Lung (tissue), 17 donors: ENCODE measurements at places on chromosomes 12 and 14. TPM values are rescaled to one million over a fixed set of nuclear protein-coding genes. Genes with fewer than 3 reads are reported as not detected.

RAD51B gene
- total RNA-seq, result 16.6 TPM

LMO3 gene
- total RNA-seq, result 171 TPM

TEX22 gene
- 0.40 TPM for total RNA-seq

SYT1 gene
- 3.2 TPM for total RNA-seq

ASCL4 gene
- not detected for total RNA-seq

TAS2R10 gene
- 2.1 TPM for total RNA-seq

CHGA gene
- 1.1 TPM for total RNA-seq

DLGAP5 gene
- 0.34 TPM for total RNA-seq

TSHR gene
- total RNA-seq, result 0.31 TPM

DNA sequence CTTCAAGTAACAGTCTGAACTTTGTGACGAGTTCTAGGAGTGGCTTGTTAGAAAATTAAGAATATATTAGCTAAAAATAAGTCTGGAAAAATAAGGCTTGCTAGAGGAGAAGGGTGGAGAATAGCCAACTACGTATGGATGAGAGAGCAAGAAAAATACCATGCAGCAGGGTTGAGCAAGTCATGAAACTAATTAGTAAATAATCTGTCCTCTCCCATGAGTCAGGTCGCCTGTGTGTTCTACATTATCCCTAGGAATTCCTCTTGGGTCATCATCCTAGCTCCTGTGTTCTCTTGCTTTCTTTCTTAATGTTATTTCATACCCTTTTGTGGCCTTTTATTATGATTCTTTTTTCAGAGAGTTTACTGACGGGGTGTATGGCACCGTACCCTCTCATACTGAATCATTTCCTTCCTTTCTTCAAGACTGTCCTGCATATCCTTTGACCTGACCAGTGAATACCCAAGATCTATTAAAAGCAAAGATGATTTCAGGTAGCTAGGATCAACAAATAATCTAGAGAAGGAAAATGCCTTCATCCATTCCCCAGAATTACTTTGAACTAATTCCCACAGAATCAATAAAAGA is 177.2 kb upstream of the NPAS3 start:
- H3K4me3 ChIP-seq, result no peak overlapping the region
- H3K4me1 ChIP-seq, result no peaks in the 10 kb centered on the region
- no peak for DNase-seq
- no peaks in the 10 kb centered on the region for H3K27me3 ChIP-seq
- no peaks in the 10 kb centered on the region for H3K36me3 ChIP-seq

GRCh38 chr14:31286456-31287293 is 79.1 kb upstream of the HECTD1 start:
- DNase-seq, result no peak
- H3K4me3 ChIP-seq, result no peak overlapping the region
- no peaks in the 10 kb centered on the region for H3K4me1 ChIP-seq
- no peak overlapping the region for H3K27ac ChIP-seq

- H3K4me1 ChIP-seq, result no peaks in the 10 kb centered on the region
- H3K4me3 ChIP-seq, result no peak overlapping the region
- H3K36me3 ChIP-seq, result no peaks in the 10 kb centered on the region
- H3K27me3 ChIP-seq, result no peaks in the 10 kb centered on the region
These were observed 130.8 kb upstream of the RAP1B start for GRCh38 chr12:68479896-68480291.

DNA sequence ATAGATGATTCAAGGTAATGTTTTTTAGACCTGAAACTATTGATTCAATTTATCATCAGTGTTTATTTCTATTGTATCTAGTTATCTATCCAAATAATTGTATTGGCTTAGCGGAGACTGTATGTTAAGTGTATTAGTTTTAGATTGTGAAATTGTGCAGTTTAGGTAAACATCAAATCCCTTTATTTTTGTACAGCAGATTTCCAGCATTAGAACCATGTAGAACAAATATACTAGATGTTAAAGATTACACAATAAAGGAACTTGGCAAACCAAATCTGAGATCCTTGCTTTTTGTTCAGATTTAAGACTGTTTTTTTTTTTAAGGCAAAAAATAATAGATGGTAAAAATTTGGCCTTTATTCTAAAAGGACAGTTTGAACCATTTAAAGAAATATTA is 39.3 kb downstream of the PPM1A start:
- H3K4me1 ChIP-seq, result no peaks in the 10 kb centered on the region
- H3K4me3 ChIP-seq, result no peak overlapping the region
- H3K27me3 ChIP-seq, result no peaks in the 10 kb centered on the region
- DNase-seq, result no peak
- no peak overlapping the region for H3K27ac ChIP-seq

DNA sequence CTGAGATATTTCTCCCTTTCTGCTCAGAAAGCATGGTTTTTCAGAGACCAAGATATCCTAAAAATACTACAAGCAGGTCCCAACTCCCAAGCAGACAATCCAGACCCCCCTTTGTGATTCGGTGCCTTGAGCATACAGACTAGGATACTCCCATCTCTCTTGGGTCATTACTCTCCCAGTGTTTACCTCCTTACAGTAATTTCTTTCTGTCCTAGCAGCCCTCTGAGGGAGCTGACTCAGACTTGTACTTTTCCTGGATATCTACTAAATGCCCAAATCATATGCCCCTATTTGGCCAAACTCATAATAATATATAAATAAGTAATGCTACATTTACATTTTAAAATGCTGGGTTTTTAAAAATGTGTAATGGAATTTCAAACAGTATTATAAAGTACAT is 355.6 kb downstream of the LRIG3 start:
- H3K4me3 ChIP-seq, result no peak overlapping the region
- H3K36me3 ChIP-seq, result no peaks in the 10 kb centered on the region
- no peaks in the 10 kb centered on the region for H3K27me3 ChIP-seq
- H3K4me1 ChIP-seq, result no peaks in the 10 kb centered on the region
- DNase-seq, result no peak

DNA sequence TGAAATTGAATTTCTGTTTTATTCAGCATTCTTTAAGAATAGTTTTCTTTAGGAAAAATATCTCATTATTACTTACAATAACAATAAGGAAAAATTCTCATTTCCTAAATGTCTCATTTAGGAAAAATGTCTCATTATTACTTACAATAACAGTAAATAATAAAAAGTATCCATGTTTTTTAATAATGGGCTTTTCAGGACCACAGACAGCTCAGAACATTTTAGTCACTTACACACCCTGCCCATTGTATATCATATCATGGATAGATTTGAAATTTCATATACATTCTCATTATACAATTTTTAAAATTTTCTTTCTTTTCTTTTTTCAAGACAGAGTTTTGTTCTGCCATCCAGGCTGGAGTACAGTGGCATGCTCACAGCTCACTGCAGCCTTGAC is 58.9 kb downstream of the ASCL1 start:
- no peaks in the 10 kb centered on the region for H3K36me3 ChIP-seq
- H3K4me3 ChIP-seq, result no peak overlapping the region
- DNase-seq, result peak; percentile 11
- no peak overlapping the region for H3K27ac ChIP-seq

- no peaks in the 10 kb centered on the region for H3K27me3 ChIP-seq
- peak overlapping the region; percentile 70 for H3K4me3 ChIP-seq
- peak; percentile 17 for DNase-seq
- peaks cover 23% of the 10 kb centered on the region for H3K4me1 ChIP-seq
- peak overlapping the region; percentile 98 for H3K27ac ChIP-seq
These were observed 619 bp downstream of the ERC1 start for GRCh38 chr12:991350-992333.

GRCh38 chr12:27319409-27319808 is 13.2 kb upstream of the BMAL2 start:
- no peak overlapping the region for H3K4me3 ChIP-seq
- peaks cover 14% of the 10 kb centered on the region for H3K36me3 ChIP-seq
- no peaks in the 10 kb centered on the region for H3K27me3 ChIP-seq
- no peak overlapping the region for H3K27ac ChIP-seq
- H3K4me1 ChIP-seq, result no peaks in the 10 kb centered on the region

DNA sequence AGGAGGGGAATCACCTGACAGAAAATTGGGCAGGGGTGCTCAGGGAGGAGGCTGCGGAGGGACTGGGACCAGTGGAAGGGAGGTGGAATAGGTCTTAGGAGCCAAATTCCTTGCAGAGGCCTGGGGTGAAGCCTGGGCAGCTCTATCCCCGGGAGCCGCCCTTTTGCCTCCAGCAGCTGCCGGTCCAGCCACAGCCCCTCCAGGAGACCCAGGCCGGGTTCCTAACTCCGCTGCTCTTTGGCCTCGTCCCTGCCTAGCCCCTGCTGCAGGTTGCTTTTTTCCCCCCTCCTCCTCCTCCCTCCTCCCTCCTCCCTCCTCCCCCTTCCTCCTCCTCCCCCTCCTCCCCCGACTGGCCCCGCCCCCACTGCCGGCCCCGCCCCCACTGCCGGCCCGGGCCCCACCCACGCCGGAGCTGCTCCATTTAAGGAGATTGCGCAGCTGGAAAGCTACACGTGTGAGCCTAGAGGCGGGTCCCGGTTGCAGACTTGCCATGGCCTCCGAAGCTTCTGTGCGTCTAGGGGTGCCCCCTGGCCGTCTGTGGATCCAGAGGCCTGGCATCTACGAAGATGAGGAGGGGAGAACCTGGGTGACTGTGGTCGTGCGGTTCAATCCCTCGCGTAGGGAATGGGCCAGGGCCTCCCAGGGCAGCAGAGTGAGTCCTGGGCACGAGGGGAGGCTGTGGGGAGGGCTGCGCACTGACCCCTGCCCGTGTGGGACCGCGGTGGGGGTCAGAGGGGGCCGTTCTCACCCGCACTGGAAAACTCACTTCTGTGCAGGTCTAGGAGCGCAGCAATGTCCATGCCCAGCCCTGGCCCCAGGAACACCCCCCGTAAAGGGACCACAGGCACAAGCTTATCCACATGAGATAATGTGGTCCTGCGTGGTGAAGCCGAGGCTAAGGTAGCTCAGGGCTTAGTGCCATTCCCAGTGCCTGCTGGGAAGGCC is at the start of gene TCL1B:
TCL1B (plus strand) TSS at position 449 of the 945 bp plus-strand sequence; CDS start at position 491, 42 bp downstream.
- H3K27ac ChIP-seq, result no peak within 1 kb of the TSS
- DNase-seq, result no peak
- no peak within 1 kb of the TSS for H3K4me3 ChIP-seq
- no peaks in the 10 kb centered on the region for H3K36me3 ChIP-seq

GRCh38 chr14:95895720-95896119 is 19.1 kb downstream of the TUNAR start:
- no peaks in the 10 kb centered on the region for H3K36me3 ChIP-seq
- H3K4me3 ChIP-seq, result no peak overlapping the region
- H3K4me1 ChIP-seq, result no peaks in the 10 kb centered on the region
- H3K27me3 ChIP-seq, result peaks cover 4% of the 10 kb centered on the region
- no peak for DNase-seq

- no peaks in the 10 kb centered on the region for H3K36me3 ChIP-seq
- H3K4me3 ChIP-seq, result no peak overlapping the region
- no peaks in the 10 kb centered on the region for H3K27me3 ChIP-seq
- peaks cover 11% of the 10 kb centered on the region for H3K4me1 ChIP-seq
- no peak for DNase-seq
- no peak overlapping the region for H3K27ac ChIP-seq
These were observed 179.0 kb downstream of the SLC15A4 start for GRCh38 chr12:128644664-128645296.

DNA sequence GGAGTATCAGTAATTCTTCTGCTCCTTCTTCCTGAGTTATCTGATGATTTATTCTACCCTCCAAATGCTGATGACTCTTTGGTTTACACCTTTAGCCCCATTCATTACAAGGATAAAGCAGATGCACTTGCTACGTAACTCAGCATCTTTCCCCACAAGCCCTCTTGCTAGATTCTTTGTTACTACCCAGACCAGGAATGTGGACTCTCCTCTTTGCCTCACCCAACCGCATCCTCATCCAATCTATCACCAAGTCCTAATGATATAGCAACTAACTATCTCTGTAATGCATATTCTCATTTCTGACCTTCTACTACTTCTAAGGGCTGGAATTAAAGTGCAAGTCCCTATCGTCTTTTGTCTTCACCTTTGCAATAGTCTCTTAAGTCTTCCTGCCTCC is 9.2 kb downstream of the KRT1 start:
- DNase-seq, result no peak
- H3K36me3 ChIP-seq, result no peaks in the 10 kb centered on the region
- no peak overlapping the region for H3K27ac ChIP-seq
- H3K27me3 ChIP-seq, result no peaks in the 10 kb centered on the region
- no peak overlapping the region for H3K4me3 ChIP-seq

GRCh38 chr12:131061041-131061806 is 107.5 kb downstream of the ADGRD1 start:
- no peaks in the 10 kb centered on the region for H3K27me3 ChIP-seq
- no peaks in the 10 kb centered on the region for H3K36me3 ChIP-seq
- no peaks in the 10 kb centered on the region for H3K4me1 ChIP-seq
- no peak overlapping the region for H3K4me3 ChIP-seq
- DNase-seq, result no peak
- no peak overlapping the region for H3K27ac ChIP-seq

DNA sequence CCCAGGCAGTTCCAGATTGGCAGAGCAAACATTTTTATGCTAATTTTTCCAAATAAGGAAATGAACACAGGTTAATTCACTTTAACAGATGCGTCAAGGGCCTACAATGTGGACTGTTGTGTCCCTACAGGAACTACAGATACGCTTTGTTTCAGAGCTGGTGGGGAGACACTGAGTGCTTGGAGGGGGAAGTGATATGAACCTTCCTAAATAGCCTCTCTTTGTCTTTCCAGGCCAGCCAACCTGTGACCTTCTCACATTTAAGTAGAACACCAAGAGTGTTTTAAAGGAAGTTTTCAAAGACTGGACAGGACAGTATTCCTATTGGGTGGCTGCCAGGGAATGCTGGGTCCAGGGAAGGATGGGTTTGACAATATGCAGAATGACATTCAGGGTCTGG is 141.3 kb downstream of the ZNF664 start:
- no peaks in the 10 kb centered on the region for H3K4me1 ChIP-seq
- no peaks in the 10 kb centered on the region for H3K36me3 ChIP-seq
- no peak overlapping the region for H3K4me3 ChIP-seq
- no peaks in the 10 kb centered on the region for H3K27me3 ChIP-seq
- DNase-seq, result no peak

DNA sequence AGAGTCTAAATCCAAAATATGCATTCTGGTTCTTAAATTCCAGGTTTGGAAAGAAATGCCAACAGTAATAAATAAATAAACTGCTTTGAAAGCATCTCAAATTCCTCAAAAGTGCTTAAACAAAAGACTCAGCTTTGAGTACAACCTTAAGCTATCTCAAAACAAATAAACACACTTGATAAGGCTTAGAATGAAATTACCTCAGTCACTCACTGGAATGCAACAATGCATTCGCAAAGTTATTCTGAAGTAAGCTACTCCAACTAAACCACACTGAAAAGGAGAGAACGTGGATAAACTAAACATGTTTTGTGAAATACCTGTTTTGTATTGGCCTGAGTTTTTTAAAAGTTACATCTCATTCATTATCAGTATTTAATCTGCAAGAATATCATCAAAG is 1.2 kb downstream of the SPTSSA start:
- H3K36me3 ChIP-seq, result no peaks in the 10 kb centered on the region
- no peaks in the 10 kb centered on the region for H3K27me3 ChIP-seq
- DNase-seq, result no peak
- H3K4me1 ChIP-seq, result peaks cover 15% of the 10 kb centered on the region
- H3K27ac ChIP-seq, result no peak overlapping the region

GRCh38 chr12:48037267-48037915 is 33.1 kb upstream of the COL2A1 start:
- H3K27ac ChIP-seq, result no peak overlapping the region
- no peak overlapping the region for H3K4me3 ChIP-seq
- no peaks in the 10 kb centered on the region for H3K27me3 ChIP-seq
- H3K4me1 ChIP-seq, result peaks cover 13% of the 10 kb centered on the region
- H3K36me3 ChIP-seq, result no peaks in the 10 kb centered on the region
